Keratinocyte (primary cell): ENCODE measurements at places on chromosomes 6 and 20.

GRCh38 chr6:90076511-90077415 is 182.5 kb downstream of the GJA10 start:
- no peak for DNase-seq

DNA sequence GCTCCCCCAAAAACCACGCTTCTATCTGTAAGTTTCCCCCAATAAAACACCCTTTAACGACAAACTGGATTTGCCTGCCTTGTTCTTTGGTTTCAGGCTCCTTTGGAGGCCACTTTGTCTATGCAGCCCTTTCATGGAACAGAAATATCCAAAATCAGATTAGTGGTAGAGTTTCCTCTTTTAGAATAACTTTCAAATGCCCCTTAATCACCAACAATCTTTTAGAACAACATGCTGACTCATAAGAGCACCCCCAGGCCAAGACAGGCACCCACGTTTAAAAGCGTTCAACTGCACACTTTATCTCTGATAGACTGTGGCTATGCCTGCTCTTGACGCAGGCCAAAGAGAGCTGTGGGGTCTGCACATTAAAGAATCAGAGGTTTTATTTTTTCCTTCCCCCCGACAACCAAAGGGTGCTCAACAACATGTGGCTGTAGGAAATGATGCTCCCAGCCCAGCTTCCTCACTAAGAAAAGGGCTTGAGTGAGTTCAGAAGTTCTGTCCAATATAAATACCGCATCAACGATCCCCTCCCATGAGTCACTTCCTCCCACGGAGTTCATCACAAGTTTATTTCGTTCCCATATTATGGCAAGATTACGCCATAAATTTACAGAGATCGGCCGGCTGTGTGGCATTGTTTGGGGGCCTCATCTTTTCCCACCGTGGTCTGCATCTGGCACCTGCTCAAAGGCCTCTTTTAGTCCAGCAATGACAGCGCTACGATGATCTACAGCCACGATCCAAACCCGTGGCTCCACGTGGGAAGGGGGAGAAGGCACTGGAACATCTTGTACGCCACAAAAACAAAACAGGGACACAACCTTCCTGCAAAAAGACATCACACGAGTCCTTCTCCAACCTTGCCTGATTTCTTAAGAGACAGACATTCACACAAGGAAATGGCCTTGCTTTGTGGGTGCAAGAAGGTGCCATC is 88.8 kb upstream of the NFATC2 start:
- DNase-seq = no peak

DNA sequence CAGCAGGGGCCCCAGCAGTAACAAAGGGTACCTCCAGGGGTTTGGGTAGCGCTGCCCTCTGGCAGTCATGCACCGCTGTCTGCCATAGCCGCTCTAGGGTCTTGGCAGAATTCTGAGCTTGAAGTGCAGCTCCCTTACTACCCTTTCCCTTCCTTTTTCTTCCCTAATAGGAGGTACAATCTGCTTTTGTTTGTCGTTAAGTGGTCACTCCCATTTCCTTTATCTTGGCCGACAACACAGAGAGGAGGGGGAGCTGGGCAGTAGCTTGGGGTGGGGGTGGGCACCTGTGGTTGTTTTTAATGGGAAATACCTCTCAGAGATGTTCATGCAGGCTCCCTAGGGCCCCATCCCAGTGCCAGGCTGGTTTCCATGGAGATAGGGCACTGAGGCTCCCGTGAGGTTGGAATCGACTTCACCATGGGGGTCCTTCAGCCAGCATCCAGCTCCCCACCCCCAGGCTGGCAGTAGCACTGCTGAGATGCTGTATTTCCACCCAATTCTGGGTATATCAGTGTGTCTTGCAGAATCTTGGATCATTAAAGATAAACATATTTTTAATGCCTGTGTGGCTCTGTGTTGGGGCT is 18.6 kb downstream of the CCDC167 start:
- no peak for DNase-seq

- DNase-seq = no peak
Observed at GRCh38 chr6:119524410-119524809, 174.8 kb upstream of the MAN1A1 start.

GRCh38 chr6:168037856-168038255 is 40.4 kb downstream of the KIF25 start:
- DNase-seq = no peak

- DNase-seq = no peak
Observed at GRCh38 chr6:21461844-21462518, 131.6 kb upstream of the SOX4 start.

DNA sequence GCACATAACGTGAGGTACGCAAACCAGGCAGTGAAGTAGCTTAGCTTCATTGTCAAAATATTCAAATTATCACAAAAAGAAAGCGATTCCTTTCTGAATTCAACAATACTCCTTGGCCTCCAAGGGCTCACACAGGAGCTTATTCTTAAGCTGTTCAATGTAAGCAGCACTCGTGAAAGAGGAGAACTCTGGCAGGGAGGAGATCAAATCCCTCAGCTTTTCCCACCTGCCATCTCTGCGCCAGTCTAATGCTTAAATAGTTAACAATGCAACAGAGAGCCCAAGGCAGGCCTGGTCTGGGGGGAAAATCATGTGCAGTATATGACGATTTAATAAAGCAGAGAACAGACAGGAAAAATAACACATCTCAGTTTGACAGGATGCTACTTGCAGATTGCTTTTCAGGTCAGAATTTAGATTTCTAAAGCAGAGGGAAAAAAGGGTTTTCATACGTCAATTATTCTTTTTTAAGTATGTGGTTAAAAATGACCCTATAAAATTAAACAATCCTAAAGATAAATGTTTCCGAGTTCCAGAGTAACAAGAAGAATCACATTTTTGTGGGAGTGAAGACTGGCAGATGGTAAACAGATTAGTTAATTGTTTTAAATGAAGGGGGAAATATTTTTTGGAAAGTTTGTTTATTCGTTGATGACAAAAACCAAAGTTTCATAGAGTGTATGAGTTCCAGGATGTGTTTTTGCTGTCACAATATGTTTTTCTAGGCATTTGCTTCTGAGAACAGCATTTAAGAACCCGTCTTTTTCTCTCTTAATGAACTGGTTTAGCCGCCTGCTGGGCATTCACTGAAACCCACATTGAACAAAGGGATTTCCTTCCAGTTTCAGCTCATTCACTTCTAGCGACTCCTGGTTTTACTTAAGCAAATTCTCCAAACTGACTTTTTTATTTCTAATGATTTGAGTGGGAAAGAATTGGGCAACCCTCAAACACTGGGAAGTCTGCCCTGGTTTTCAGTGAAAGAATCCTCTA is 45.9 kb downstream of the PLAGL1 start:
- no peak for DNase-seq

DNA sequence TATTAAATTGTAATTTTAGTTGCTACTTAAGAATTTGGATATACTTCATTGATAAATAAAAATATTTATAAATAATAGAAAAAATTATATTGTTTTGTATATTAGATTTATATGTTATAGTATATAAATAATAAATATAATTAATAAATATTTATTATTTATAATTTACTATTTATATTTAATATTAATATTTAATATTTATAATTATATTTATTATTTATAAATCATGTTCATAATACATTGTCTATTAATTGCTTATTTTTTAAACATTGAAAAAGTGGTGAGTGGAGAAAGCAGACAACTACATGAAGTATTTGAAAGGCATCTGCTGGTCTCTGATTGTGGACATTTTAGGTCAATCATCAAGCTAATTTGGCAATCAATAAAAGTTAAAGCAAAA is 464.5 kb downstream of the MMUT start:
- DNase-seq = no peak

DNA sequence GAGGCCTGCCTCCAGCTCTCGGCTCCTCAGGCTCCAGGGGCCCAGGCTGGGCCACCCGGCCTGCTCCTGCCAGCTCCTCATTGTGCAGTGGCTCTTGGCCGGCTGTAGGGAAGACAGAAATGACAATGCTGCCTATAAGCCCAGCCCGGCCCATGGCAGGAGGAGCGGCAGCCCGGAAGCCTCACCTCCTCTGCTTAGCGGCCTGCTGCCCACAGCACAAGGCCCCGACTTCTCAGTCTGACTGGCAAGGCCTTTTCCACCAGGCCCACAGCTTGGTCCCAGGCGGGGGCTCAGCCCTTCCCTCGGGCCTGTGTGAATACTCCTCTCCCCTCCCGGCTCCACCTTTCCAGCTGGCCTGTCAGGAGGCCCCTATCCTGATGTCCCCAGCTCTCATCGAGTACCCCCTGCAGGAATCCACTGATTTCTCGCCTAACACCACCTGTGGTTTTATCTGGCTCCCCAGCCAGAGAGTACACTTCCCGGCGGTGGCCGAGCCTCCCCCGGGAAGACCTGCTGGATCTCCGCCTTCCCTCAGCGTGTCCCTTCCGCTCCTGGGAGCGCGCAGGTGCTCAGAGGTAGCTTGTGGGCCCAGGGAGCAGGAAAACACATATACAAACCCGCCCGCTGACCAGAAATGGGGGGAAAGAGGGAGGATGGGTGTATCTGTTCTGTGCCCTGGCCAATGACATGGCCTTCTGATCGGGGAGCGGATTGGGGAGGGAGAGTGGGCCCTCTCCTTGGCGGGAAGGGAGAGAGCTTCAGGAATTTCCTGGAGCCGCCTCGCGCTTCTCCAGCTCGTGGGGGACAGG is 963 bp downstream of the DDRGK1 start:
- DNase-seq = no peak

DNA sequence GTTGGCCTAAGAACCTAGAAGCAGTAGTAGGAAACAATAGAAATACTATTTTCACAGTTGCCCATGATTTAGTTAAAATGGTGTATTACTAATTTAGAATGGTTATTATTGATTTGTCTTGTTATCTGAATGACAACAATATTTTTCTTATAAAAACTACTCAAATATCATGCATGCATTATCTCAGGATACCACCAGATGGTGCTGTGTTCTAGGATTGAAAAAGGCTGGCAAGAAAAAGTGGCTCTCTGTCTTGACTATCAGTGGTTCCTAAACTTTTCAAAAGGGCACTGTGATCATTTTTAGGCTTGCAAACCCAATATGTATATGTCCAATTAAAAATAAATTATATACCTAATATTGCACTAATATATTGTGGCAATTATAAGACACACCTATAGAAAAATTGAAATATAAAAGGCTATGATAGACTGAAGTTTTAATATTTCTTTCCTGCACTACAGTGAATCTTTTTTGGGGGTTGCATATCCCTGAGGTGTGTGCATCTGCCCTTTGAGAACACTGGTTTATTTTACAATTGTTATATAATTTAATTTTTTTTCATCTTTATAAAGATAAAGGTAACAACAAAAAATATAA is 131.7 kb upstream of the MLIP start:
- DNase-seq = no peak

DNA sequence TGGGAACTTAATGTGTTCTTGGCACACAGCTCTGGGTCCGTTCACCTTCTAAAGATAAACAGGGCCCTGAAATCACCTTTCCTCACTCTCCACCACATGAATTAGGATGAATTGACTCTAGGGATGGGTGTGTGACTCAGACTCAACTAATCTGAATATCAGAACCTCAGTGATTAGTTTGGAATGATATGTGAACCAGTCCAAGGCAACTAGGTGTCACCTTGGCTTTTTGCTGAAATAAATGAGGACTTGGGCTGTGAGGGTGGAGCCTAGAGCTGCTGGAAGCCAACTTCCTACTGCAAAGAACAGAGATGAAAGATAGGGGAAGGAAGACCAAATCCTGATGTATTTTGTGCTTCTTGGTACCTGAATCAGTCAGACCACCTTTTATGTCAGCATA is 132.0 kb upstream of the RNF24 start:
- DNase-seq = no peak

DNA sequence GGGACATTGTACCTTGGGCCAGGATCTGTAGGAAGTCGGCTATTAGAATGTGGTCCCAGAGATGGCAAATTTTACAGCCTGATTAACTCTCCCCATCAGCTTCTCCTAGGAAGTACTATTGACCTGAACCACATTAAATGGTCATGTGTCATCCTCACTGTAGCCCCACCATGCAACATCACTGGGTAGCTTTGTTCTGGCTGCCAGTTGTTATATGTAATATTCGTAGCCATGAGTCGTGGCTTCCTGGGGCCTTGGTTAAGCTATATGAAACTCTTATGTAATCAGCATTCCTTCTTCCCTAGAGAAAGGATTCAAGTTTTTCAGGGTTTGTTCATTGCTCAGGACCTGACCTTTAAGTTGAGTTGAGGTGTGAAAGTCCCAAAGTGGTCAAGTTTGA is 125.7 kb downstream of the ANKS1A start:
- DNase-seq = no peak

DNA sequence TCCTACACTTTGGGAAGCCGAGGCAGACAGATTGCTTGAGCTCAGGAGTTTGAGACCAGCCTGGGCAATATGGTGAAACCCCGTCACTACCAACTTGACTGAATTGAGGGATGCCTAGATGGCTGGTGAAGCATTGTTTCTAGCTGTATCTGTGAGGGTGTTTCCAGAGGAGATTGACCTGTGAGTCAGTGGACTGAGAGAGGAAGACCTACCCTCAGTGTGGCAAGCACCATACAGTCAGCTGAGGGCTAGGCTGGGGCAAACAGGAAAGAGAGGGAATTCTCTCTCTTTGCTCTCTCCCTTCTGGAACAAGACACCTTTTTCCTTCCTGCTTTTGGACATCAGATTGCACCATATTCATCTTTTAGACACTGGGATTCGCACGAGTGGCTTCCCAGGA is 3.7 kb upstream of the ZUP1 start:
- DNase-seq = no peak

DNA sequence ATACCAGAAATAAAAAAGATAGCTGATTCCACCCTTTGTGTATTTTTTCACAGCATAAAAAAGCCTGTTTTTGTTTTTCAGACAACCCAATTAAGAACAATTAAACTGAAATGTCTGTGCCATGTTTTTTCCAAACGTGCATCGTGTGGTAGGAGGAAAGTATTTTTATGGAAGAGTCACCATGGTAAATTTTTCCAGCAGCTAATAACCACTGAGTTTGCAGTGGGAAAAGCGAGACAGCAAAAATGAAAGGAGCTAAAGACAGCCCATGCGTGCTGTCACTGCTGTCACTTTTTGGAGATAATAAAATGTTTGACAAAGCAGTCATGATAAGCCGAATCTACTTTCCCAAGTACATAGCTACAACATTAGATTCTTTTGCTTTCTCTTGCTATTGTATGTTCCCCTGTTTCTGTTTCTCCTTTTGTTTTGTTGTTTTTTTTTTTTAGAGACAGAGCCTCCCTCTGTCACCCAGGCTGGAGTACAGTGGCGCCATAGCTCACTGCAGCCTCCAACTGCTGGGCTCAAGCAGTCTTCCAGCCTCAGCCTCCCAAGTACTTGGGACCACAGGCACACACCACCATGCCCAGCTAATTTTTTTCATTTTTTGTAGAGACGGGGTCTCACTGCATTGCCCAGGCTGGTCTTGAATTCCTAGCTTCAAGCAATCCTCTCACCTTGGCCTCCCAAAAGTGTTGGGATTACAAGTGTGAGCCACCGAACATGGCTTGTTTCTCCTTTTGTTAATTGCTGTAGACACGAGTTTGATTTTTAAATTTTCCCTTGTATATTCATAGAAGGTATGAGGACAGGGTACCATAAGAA is 261.3 kb downstream of the TMEM242 start:
- no peak for DNase-seq

DNA sequence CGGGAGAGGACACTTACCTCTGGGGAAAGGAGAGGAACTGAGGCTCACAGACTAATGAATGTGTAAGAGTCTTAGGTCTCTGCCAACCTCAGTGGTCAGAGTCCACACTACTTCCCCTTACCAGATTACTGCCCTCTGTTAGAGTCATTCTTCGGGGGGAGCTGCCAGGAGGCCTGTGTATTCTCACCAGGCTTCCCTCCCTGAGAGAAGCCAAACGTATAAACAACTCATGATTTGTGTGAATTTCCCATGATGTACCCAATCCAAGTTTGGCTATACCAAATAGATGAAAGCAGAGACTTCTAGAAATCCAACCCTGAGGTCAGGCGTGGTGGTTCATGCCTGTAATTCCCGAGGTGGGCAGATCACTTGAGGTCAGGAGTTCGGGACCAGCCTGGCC is 77.1 kb downstream of the SLC2A10 start:
- no peak for DNase-seq
